A673 (cell line): ENCODE measurements at places on chromosomes 5 and 9. TPM values are rescaled to one million over a fixed set of nuclear protein-coding genes. Genes with fewer than 3 reads are reported as not detected.

TRMT10B gene
- 7.8 and 8.0 TPM in 2 replicates for total RNA-seq

STING1 gene
- total RNA-seq, result 29.4 and 30.7 TPM in 2 replicates

CD274 gene
- total RNA-seq, result 0.33 and 0.62 TPM in 2 replicates

DNAJB5 gene
- 11.9 and 13.0 TPM in 2 replicates for total RNA-seq

CDH10 gene
- total RNA-seq, result 1.2 and 1.4 TPM in 2 replicates

CCL27 gene
- total RNA-seq, result not detected in 2 replicates
